Dorsolateral prefrontal cortex (tissue), 122 donors: ENCODE measurements at places on chromosomes 1 and 21. TPM values are rescaled to one million over a fixed set of nuclear protein-coding genes. Genes with fewer than 3 reads are reported as not detected.

The CRNN gene
- not detected for total RNA-seq

The COL24A1 gene
- 4.1 TPM for total RNA-seq

The IFNGR2 gene
- 46.0 TPM for total RNA-seq

The SPRR1B gene
- not detected for total RNA-seq

The LRRC53 gene
- 0.56 TPM for total RNA-seq

The GPATCH3 gene
- 15.0 TPM for total RNA-seq

The PRAMEF20 gene
- not detected for total RNA-seq

The L1TD1 gene
- not detected for total RNA-seq

The BMP8A gene
- 4.9 TPM for total RNA-seq

The CFAP141 gene
- not detected for total RNA-seq

The CYP4A11 gene
- total RNA-seq, result 1.4 TPM

The LEMD1 gene
- total RNA-seq, result 1.5 TPM

The DIRAS3 gene
- total RNA-seq, result 4.5 TPM
